ENCODE measurements at places on chromosomes 11 and 22. TPM values are rescaled to one million over a fixed set of nuclear protein-coding genes. Genes with fewer than 3 reads are reported as not detected.

DNA sequence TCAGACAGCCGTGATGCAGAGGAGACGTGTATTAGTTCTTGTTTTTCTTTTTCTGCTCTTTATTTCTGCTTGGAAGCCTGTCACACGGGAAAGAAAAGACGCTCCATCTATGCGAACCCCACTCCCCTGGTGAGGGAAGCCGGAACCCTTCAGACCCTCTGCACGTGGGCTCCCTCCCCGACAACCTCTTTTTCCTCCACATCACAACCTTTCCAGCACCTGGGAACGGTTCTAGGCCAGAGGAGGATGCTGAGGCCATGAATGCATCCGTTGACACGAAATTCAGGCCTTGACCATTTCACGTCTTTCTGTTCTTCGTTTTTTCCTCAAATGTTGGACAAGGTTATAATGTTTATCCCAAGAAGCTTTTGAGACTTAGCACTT is 85.3 kb upstream of the WNT7B start:
- no peak for DNase-seq

DNA sequence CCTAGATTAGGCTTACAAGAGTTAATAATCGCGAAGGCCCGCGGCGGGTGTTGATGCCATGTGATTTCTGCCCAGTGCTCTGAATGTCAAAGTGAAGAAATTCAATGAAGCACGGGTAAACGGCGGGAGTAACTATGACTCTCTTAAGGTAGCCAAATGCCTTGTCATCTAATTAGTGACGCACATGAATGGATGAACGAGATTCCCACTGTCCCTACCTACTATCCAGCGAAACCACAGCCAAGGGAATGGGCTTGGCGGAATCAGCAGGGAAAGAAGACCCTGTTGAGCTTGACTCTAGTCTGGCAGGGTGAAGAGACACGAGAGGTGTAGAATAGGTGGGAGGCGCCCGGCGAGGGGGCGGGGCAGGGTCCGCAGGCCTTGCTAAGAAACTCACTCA is 65.5 kb downstream of the AAMDC start:
- DNase-seq: no peak

DNA sequence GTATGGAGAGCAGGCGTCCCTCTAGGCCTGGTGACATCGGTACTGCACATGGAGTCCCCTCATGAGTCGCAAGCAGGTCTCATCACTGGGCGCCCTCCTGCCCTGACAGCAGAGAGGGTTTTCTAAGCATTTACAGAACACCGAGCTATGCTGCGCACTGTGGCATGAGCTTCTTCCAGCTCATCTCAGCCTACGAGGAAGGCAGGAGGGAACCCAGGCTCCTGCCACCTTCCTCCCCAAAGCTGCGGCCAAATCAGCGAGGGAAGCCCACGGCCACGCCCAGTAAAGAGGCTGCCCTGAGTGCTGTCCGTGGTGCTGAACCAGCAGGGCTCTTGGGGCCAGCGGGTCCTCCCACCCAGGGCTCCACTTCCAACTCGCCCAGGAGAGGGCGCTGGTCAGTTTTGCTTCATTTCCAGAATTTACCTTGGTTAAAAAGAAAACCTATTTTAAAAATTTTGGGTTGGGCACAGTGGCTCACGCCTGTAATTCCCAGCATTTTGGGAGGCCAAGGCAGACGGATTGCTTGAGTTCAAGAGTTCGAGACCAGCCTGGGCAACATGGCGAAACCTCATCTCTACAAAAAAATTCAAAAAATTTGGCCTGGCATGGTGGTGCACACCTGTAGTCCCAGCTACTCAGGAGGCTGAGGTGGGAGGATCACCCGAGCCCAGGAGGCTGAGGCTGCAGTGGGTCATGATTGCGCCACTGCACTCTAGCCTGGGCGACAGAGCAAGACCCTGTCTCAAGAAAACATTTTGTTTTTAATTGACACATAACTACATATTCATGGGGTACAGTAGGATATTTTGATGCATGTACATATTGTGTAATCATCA is 34.2 kb downstream of the PHF21B start:
- DNase-seq: peak; percentile 97

DNA sequence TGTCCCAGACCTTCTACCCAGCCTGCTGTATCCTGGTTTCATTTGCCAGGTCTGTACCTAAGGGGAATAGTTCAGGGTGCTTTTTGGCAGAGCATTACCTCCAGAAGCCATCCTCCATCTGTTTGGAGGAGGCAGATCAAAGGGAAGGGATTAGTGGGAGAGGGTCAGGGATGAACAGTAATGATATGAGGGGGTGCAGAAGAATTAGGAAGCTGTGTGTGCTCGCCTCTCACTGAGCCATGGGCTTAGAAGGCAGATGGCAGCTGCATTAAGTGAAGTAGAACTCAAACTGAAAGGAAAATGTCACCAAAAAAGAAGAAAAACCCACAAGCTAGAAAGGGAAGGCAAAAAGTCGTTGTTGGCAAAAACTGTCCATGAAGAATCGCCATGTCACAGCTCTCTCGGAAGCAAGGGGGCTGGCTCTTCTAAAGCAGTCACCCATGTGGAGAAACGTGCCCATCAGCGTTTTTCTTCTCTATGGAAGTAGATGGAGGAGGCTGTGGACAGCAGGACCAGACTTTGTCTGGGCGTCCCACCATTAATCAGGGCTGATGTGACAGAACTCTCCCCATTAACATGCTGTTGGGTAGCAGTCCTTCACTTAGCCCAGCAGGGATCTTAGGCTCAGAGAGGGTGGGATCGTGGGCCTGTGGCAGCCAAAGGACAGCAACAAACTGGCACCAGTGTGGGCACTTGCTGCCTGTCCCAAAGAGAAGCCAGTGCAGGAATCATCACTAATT is 46.8 kb downstream of the CEP164 start:
- DNase-seq: no peak

DNA sequence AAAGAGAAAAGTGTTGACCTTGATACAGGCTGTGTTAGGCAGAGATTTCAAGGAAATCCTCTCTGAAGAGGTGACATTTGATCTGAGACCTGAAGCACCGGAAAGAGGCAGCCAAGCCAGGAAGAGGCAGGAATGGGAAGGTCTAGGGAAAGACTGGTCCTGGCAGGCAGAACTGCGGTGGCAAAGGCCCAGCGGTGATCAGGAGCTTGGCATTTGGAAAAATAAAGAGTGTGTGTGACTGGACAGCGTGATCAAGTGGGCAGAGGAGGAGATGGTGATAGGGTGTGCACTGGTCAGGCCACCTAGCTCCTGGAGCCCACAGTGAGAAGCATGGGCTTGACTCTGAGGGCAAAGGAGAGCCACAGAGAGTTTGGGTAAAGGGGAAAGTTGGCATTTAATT is 27.2 kb upstream of the GAB4 start:
- DNase-seq: no peak

Gene RIMBP3B
- total RNA-seq: 0.29 TPM

Gene MMP12
- 0.36 TPM for total RNA-seq
